ENCODE measurements at places on chromosomes 2 and 18.

DNA sequence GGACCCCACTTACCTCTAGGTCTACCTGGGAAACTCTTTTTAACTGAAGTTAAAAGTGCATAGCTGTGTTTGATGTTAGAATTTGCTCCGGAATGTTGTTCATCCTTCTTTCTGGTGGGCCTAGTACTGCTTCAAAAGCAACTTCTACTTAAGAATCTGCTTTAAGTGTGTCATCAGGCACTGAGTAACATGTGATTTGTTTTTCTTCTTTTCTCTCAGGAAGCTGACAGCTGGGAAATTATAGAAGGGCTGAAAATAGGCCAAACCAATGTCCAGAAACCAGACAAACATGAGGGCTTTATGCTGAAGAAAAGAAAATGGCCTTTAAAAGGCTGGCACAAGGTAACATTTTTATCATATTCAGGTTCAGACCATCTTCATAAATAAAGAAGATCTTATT lies 122.9 kb downstream of the PRKRA start:
- no peak for DNase-seq

GRCh38 chr2:26068602-26069298 lies 34.9 kb downstream of the RAB10 start:
- peak; percentile 12 for DNase-seq

DNA sequence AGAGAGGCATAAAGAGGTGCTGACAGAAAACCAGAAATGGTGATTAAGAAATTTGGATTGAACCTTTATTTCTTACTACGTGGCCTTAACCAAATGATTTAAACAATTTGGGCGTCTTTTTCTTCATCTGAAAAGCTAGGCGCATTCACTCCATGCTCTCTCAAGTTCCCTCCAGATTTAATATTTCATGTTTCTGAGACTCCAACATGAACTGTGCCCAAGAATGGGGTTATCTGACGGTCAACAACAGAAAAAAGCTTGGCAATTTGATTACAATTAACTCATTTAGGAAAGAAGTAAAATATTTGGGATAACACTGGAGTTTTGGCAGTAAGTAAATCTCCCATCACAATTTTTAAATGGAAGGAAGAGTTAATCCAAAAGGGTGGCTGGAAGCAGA lies 345.4 kb downstream of the ARHGAP15 start:
- DNase-seq: no peak

GRCh38 chr2:30323499-30323898 lies 92.2 kb downstream of the LBH start:
- no peak for DNase-seq

DNA sequence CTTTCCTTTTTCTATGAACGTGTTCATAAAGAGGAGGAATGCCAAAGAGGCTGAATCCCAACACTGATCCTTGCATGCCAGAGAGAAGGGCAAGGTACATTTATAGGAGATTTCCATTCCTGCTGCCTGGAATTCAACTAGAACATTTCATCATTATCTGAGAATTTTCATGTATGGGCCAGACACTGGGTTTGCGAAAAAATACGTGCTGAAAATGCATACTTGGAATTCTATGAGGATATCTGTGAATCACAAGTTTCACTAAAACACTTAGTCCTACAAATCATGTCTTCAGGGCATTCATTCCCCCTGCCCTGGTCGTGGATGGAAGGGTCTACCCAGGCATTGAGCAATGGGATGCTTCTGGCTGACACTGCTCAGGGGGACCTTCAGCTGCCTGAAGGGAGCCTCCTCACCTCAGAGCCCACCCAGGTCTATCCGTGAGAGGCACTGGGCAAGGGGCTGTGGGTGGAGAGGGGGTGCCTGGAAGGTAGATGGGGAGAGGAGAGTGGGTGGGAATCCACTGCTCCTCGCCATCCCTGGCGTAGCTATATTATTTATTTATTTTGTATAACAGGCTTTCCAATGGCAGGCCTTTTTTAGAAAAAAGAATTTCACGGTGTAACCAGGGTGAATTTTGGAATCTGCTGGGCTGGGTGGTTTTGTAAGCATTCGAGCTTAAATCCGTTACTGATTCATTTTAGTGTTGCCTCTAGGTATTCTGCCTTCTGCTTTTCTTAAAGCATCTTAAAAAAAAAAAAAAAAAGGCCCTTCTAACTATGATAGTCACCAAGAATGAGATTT lies 560.6 kb upstream of the ID2 start:
- no peak for DNase-seq

DNA sequence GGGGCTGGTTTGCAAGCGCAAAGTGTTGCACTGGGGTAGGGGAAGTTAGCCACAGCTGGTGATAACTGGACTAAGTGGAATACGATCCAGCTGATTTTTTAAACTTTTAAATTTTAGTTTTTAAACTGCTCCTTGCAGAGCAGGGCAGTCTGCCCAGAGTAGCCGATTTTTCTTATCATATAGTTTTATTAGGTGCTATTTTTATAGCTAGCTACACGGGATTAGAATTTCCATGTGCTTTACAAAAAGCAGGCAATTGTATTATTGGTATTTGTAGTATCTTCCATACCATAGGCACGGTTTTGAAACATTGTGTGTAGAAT lies 9.6 kb downstream of the CPLX4 start:
- DNase-seq: no peak

GRCh38 chr2:181138816-181139215 lies 158.4 kb downstream of the UBE2E3 start:
- DNase-seq: no peak

DNA sequence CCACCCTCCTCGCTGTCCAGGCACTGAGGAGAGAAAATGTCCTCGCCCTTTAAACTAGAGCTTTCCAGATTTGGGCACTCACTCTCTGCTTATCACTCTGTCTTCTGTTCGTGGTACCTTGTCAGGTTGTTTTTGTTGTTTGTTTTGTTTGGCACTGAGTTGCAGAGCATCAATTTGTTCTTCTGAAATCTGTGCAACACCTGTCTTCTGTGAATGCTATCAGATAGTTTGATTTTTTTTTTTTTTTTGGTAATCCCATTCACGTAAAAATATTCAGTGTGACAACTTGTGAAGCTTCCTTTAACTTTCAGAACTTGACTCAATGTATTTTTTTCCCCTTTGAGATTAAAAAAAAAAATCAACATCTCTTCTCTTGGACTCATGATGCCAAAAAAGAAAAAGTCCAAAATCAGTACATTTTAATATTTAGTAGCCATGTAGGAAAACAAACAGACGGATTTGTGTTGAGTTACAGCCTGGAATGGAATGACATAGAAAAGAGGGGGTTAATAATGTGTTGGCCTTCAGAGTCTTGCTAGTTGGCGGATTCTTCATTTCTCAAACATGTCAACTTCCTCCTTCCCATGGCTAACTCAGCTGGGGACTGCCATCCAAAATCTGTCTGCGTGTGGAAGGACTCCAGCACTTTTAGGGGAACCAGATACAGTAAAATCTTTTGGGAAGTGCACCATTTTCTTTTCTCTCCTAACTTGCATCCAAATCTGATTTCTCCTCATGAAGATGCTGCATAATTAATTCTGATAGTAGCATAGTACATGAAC lies 1.6 kb downstream of the TMEM178A start:
- no peak for DNase-seq

- DNase-seq: no peak
Observed at GRCh38 chr2:288758-289361, 969 bp upstream of the ALKAL2 start.

DNA sequence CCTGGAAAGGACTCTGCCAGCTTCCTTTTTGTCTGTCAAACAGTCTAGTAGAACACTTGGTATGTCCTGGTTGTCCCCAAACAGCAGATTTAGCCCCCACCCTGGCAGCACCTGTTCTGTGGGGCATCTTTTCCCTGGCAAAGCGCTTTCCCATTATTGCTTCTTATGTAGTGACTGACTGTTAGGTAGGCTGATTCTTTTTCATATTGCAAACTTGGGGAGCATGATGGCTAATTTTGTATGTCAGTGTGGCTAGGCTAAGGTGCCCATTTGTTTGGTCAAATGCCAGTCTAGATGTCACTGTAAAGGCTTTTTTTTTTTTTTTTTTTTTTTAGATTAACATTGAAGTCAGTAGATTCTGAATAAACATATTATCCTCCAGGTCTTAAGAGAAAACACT lies 140.2 kb downstream of the MYCN start:
- no peak for DNase-seq

- DNase-seq: no peak
Observed at GRCh38 chr18:31774962-31775361, 14.3 kb upstream of the SLC25A52 start.

DNA sequence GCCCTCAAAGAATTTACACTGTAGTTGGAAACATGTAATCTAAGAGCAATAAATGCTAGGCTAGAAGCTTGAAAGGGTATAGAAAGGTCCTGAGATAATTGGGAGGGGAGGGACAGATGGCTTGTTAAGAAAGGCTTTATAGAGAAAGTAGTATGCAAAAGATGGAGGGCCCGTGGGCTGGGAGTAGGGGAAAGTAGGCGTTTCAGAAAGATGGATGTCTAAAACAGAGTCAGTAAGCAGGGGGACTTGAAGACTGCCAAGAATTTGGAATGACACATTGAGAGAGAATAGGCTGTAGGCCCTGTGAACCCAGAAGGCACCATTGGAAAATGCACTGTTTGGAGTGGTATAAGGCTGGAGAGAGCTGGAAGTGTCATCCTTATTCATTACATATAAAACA lies 822 bp downstream of the PSMG2 start:
- DNase-seq: no peak

- no peak for DNase-seq
Observed at GRCh38 chr18:36338403-36338933, 41.0 kb downstream of the FHOD3 start.

DNA sequence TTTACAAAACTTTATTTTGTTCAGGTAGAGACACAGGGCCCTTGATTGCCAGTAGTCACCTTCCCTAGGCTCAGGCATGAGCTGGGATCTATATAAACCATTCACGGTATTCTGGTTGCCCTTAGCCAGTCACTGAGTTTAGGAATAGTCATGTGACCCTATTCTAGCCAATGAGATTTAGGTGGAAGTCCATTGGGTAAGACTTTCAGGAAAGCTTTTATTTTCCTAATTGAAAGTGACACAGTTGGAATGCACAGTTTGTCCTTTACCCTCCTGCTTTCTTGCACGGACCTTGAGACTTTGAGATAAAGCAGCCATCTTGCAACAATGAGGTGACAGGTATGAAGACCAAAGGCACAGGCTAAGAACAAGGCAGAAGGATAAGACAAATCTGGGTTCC lies 21.5 kb downstream of the SLC4A5 start:
- DNase-seq: no peak

GRCh38 chr2:160457588-160457987 lies 36.0 kb downstream of the RBMS1 start:
- DNase-seq: no peak

GRCh38 chr2:43450617-43451016 lies 145.2 kb downstream of the THADA start:
- no peak for DNase-seq

GRCh38 chr18:44246001-44246400 lies 434.7 kb upstream of the SETBP1 start:
- no peak for DNase-seq

- DNase-seq: no peak
Observed at GRCh38 chr2:173661586-173661985, 303.6 kb downstream of the SP3 start.

DNA sequence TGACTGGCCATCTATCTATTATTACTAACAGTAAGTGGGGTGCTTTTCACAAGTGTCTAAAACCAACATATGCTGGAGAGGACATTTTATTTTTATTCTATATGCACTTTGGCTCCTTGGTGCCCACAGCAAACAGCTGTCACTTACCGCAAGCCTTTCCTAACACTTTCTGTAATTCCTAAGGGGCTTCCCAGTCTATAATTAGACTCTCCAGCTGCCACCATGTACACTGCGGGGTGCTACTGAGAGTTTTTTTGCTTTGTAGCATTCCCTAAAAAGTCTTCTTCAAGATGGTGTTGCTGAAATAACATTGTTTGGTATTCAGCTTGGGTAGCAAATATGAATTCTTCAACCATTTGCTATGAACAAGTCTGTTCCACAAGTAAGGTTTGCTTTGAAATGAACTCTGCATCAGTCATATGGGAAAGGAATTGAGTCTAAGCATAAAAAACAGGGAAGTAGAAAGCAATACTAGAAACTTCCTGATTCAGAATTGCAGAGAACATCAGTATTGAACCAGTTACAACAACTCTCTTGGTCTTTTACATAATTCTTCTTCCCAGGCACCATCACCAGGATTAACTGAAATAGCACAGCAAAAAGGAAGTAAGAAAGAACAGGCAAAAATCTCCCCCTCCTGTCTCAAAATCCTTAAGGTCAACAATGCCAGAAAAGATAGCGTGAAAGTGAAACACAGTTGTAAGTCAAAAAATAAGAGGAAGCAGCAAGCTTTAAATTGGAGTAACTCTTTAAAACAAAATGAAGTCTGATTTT lies 28.6 kb downstream of the EPB41L3 start:
- DNase-seq: no peak

DNA sequence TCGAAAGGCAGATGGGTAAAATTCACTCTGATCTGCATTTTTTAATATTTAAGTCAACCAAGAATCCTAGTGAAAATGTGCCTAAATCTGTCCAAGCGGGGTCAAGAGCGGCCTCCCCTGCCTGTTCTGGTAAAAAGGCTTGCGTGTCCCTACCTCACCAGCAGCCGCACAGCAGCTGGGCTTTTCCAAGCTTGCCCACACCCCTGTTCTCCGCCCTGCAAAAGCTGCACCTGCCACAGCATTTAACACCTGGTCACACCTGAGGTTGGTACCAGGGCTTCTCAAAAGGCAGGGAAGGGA lies 25.8 kb upstream of the TMEM182 start:
- DNase-seq: no peak

DNA sequence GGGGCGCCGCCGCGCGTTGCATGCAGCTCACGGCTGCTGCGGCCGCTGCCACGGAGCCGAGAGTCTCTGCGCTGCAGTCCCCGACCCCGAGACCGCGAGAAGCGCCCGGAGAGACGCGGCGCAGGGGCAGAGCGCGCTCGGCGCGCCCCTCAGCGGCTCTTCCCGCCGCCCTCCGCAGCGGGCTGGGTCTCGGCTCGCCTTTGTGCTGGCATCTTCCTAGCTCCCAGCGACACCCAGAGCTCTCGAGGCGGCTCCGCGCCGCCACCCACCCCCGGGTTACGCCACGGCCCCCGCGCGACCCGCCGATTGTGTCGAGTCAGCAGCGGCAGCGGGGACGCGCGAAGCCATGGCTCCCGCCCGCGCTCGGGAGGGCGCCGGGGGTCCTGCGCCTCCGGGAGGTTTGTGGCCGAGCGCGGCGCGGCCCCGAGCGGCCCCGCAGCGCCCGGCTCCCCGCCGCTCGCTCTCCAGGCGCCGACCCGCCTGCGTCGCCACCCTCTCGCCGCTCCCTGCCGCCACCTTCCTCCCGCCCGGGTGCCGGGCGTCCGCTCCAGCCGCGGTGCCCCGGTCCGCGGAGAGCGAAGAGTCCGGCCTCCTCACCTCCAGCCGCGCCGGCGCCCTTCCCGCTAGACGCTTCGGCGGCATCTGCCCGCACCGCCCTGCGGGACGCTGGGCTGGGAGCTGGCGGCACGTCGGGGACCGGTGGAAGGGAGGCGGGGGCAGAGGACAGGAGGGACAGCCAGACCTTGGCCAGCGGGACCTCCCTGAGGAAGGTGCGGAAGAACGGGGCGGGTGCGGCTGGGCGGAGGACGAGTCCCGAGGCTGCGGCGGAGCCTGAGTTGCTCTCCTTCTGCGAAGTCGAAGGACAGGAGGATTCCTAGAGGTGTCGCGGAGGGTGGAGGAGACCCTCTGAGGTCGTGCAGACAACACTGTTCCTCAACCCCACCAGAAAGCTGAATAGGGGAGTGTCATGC lies 46.3 kb upstream of the CCDC150 start:
- no peak for DNase-seq

All from activated CD8-positive, alpha-beta memory T cell treated with anti-CD3 and anti-CD28 coated beads for 4 hours (primary cell).